ENCODE measurements at places on chromosomes 3 and 15. TPM values are rescaled to one million over a fixed set of nuclear protein-coding genes. Genes with fewer than 3 reads are reported as not detected.

Gene OR5H15
- total RNA-seq: not detected

Gene CFAP44
- total RNA-seq: 0.60 TPM

Gene SCAANT1
- not detected for total RNA-seq

Gene CP
- 2.6 TPM for total RNA-seq

Gene ACAN
- total RNA-seq: 0.71 TPM

- DNase-seq: no peak
Measured at GRCh38 chr15:80343554-80343992, 60.6 kb upstream of the ARNT2 start.

DNA sequence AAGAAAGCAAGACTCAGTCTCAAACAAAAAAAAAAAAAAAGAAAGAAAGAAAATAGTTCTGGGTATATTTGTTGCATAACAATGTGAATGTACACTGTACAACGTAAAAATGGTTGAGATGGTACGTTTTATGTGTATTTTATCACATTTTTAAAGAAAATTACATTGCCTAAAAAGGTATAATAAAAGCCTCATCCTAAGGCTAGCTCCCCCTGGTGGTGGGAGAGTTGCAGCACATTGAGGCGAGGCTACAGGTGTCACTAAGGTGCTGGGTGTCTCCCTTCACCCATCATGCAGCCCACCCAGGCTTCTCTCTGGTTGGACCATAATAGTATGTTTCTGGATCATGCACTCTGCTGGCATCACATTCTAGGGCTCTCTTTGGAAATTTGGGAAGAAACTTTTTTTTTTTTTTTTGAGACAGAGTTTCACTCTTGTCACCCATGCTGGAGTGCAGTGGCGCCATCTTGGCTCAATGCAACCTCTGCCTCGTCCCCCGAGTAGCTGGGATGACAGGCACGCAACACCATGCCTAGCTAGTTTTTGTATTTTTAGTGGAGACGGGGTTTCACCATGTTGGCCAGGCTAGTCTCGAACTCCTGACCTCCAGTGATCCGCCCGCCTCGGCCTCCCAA lies 12.4 kb upstream of the RAB11A start:
- no peak for DNase-seq

DNA sequence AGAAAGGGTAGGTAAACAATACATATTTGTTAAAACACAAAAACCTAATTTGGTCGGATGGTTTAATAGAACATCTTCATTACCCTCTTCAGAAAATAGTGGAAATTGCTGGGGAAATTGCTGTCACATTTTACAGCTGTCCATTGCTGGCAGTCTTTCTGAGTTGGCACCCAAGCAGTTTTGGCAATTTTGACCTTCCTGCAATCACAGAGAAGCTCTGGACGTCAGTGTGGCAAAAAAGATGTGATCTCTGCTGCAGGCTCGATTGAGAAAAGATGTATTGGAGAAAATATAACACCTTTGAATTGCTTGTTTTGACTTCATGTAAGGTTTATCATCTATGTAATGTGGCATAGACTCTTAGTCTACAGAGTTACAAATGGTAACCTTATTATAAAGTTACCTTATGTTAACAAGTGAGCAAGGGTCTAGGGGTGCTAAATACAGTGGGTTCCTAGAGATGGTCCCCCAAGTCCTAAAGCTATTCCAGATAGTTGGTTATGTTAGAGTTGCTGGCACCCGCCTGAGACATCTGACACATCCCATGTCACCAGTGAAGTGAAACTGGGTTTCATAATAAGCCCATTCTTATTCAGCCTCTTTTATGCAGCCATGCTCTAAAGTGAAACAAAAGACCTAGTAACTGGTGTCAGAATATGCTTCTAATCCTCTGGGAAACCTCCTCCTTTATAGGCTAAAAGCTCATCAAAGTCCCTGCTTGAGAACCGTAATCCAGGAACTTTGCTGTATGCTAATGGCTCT lies 14.0 kb downstream of the UBE2E1 start:
- no peak for DNase-seq

GRCh38 chr3:152120601-152121269 lies 148.0 kb upstream of the MBNL1 start:
- DNase-seq: no peak

DNA sequence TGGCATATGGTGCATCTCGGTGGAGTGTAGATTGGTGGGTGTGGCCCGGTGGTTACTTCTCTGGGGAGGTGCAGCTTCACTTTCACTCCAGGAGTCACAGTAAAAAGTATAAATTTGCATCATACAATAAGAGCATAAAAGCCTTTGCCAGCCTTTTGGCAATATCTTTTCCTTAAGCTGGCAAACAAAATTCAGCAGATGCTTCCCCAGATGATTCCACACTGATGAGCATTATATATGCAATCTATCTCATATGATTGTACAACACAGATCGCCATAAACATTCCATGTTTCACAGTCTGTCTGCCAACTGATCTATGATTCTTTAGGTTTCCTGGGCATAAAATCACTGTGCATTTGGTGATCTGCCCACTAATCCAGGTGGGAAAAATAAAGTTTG lies 120.2 kb upstream of the ALCAM start:
- no peak for DNase-seq

GRCh38 chr3:124920718-124921117 lies 13.8 kb downstream of the MUC13 start:
- DNase-seq: no peak

DNA sequence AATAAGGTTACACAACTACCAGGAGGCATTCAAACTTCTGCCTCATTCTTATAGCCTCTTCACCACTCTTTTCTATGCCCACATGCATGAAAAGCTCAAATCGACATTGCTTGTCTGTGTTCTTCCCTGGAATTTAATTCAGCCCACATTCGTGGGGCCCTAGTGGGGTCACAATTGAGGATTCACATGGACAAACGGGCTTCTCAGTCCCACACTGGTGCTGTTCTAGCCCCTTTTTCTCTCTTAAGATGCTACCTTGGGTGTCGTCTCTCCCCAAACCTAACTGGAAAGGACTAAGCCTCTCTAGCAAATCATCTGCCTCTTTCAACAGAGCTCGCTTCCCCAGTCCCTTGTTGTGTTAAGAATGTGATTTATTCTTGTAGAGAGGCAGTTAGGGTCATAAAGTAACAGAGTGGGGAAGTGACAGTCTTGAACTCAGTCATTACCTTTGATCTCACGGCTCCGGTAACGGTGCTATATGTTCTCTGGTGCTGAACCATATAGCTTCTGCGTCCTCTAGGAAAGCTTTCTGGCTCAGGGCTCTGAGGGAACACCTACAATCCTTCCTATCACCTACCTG lies 4.9 kb downstream of the LPP start:
- DNase-seq: no peak

GRCh38 chr15:56839099-56839498 lies 79.3 kb upstream of the TCF12 start:
- no peak for DNase-seq

Data from H1 (cell line).